ENCODE measurements at places on chromosomes 7 and 10.

DNA sequence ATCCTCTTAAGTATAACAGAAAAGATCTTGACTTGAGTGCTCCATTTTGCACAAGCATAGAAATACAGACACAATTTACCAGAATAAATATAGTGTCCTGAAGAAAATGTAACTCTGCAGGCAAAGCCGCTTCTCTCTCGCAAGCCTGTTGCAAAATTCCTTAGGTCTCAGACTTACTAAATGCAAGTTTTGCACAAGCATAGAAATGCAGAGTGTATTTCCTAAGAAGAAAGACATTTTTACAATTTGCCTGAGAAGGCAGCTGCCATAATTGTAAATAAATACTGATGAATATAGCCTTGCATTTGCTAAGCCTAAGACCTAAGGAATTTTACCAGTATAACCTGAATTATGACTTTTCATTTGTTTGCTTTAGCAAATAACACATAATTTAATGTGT, 67.1 kb downstream of the AGMO start:
- no peak for DNase-seq

DNA sequence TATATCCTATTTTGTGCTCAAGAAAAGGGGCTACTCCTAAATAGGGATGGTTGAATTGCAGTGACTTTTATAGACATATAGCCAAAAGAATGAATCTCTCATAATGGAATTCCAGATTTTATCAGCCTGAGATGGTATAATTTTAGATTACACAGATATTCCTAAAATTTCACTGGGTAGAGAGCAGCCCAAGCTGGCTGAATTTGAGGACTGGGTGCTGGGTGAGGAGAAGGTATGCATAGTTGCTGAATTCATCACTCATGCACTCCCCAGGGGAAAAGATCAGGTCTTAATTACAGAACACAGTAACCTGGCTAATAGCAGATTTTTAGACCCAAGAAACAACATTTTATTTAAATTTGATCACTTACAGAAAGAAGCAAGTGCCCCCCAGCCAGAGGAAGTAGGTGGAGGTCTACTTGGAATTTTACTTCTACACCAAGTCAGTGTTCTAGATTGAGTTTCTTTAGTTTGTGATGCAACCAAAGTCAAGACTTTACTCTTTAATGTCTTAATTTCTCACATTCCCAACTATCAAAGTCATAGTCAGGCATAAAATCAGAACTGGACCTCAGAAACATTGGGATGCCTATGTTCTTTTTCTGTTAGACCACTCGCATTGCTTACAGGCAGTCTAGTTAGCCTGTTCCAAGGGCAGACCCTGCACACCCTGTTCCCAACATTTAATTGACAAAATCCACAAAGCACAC, 337.4 kb upstream of the PODXL start:
- no peak for DNase-seq

DNA sequence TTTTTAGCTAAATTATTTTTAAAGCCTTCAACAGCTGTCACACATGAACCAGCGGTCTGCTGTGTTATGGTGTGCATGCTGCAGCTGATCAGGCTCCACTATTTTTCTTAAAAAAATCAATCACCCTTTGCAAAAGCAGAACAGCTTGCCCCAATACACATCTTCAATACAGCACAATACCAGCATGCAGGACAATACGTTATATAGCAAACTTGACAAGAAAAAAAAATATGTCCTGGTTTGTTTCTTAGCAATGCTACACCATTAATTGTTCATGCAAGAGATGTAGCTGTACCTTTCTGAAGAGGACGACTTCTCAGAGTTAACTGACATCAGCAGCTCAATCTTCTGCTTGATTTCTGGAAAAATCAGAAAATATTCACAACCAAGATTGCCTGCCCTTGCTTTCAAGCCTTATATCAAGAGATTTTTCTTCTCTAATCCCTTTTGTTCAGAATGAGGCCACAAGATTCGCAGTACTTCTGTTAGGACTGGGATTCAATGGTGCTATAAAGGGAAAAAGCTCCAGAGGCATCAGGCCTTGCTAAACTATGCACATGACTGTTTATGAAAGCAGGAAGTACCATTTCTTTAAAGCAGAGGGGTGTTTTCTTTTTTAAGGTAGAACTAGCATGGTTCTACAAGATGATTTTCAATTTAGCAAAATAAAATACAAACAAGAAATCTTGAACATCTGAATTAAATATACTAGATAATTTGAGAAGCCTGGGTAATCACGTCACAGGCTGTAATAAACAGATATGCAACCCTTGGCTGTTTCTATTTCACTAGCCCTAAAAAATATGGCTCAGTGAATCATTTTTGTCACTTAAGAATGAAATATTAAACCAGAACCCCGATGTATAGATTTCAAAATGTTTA, 120.0 kb downstream of the SRPK2 start:
- DNase-seq, result no peak

DNA sequence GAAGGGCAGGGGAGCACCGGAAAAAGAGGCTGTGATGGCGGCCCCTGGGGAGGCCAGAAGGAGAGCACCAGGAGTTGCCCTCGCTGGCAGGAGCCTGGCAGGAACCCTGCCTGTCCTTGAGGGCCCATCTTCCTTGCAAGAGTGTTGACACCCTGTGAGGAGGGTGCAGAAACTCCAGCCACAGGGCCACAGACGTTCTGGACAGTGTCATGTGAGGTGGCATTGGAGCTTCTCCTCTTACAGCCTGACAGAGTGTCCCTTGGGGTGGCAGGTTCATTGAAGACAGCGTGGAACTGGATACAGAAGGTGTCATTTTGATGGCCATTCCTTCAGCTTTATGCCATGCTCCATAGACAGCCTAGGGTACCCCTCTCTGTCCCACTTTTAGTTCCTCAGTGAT, 54.2 kb downstream of the RBM20 start:
- no peak for DNase-seq

- DNase-seq, result no peak
Observed at GRCh38 chr10:106712988-106713387, 451.5 kb downstream of the SORCS1 start.

- DNase-seq, result no peak
Observed at GRCh38 chr7:99843808-99844207, 16.0 kb downstream of the CYP3A43 start.

- DNase-seq, result peak; percentile 30
Observed at GRCh38 chr10:61452655-61453641, at the start of gene TMEM26. Gene TMEM26 (minus strand): TSS chr10:61453381. CDS start chr10:61453081, 300 bp downstream.

DNA sequence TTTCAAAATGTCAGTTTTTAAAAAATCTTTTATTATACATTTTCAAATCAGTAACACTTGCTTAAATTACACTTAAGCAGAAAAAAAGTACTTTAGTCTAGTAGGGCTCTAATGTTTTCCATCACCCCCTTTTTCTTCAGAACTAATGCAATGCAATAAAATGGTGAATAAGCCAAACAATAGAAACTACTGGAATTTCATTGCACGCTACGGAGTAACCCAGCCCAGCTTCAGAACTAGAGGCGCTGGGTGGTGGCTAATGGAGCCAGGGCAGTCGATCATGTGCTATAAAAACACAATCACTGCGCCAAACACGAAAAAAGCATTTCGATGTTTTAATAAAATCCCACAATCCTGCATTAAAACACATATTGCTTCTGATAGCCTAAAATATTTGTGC, 59.9 kb upstream of the ODAD2 start:
- DNase-seq, result no peak

- no peak for DNase-seq
Observed at GRCh38 chr10:73886661-73887293, 12.4 kb upstream of the CAMK2G start.

GRCh38 chr7:33702514-33703054, 202.8 kb upstream of the BMPER start:
- no peak for DNase-seq

DNA sequence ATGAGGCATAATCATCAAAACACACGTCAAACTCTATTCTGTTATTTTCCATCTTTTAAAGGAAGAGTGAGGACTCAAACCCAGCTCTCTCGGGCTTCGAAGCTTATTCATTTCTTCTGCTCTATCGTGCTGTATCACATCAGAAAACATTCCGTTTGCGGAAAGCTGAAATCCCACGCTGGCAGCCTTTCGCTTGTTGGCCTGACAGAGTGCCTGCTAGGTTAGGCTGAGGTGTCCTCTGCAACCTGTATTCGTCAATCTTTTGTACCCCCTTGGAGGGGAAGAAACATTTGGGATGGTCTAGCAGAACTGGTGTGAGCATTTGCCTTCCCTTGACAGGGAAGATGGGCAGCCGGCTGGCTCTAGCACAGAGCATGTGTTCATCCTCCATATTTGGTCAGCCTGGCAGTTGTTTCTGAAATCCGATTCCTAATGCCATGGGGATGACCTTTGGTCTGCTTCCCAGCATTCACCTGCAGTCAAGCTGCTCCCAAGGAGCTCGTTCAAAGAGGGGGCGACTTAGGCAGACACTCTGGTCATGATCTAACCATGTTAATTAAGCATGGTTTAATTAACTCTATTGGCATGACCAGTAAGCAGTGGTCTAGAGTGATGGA, 55.2 kb downstream of the TACC2 start:
- DNase-seq, result no peak

DNA sequence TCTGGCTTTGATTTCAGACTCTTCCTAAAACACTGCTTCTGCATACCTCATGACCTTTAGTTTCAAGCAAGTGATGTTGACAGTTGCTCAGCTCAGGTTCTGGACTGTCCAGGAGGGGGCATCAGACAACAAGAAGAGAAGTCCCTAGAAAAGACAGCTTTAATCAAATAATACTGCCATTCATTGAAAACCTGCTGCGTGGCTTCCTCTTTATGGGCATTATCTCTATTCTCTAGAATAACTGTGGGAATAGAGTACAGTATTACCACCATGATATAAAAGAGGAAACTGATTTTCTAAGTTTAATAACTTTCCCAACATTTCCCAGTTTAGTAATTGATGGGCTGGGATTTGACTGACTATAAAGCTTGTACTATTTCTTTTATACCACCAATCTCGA, 170.4 kb downstream of the SNX13 start:
- DNase-seq, result peak; percentile 47

GRCh38 chr7:28208506-28208905, 27.9 kb upstream of the JAZF1 start:
- no peak for DNase-seq

GRCh38 chr7:156438011-156438410, 202.6 kb upstream of the RNF32 start:
- no peak for DNase-seq

- DNase-seq, result no peak
Observed at GRCh38 chr7:114944745-114945625, 23.1 kb downstream of the MDFIC start.

DNA sequence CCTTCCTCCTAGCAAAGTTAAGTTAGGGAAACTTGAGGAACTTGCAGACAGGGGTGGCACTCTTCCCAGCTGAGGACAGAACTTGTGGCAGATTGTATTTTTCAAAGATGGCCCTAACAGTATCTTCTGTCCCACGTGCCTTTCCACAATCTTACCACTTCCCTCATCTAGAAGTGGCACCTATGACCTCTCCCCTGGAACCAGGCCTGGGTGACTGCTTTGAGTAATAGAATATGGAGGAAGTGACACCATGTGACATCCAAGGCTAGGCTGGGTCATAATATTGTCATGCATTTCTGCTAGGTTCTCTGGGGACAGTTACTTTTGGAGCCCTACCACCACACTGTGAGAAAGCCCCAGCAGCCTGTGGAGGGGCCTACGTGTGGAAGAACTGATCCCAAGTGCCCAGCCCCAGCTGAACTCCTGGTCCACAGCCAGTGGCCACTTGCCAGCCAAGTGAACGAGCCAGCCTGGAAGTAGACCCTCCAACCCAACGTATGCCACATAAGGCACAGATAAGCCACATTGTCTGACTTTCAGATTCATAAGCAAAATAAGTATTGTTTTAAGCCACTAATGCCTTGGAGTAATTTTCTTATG, 193.7 kb downstream of the PTPN20 start:
- DNase-seq, result no peak

- peak; percentile 50 for DNase-seq
Observed at GRCh38 chr7:522071-522950, 2.7 kb upstream of the PDGFA start.

DNA sequence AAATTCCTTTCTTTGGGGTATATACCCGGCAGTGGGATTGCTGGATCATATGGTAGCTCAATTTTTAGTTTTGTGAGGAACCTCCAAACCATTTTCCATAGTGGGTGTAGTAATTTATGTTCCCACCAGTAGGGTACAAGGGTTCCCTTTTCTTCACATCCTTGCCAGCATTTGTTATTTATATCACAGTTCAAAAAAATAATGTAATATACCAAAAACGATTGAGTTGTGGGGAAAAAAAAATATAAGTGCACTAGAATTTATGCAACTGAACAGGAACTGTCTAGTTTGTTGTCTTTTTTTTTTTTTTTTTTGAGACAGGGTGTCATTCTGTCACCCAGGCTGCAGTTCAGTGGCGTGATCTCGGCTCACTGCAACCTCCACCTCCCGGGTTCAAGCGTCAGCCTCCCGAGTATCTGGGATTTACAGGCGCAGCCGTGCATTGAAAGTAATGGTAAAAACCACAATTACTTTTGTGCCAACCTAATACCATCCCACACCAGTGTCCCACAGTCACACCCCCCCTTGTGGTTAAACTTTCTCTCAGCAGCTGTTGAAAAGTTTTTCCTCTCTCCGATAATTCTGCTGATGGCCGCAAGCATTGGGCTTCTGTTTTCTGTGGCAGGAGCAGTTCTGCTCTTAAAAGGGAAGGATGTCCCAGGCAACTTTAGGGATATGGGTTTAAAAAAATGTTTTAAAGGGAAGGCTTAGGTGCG, 6.8 kb upstream of the LAT2 start:
- no peak for DNase-seq

DNA sequence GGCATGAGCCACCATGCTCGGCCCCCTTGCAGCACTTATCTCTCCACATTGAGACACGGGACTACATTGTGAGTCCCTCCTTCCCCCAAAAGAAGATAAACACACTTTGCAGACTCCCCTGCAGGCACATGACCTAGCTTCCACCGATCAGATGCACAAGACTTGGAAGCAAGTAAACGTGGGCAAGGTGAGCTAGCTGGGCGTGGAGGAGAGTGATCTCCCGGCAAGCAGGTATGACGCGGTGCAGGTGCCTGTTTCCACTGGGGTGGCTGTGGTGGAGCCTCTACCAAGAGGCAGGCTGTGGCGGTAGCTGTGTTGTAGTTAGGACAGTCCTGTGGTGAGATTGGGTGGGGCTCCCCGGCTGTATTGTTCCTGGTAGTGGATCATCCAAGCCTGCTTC, 7.7 kb upstream of the COMTD1 start:
- peak; percentile 21 for DNase-seq

GRCh38 chr7:3037259-3037658, 6.4 kb downstream of the CARD11 start:
- DNase-seq, result no peak

- no peak for DNase-seq
Observed at GRCh38 chr10:98080494-98080893, 50.1 kb upstream of the CRTAC1 start.

- no peak for DNase-seq
Observed at GRCh38 chr10:77605466-77605865, 32.1 kb downstream of the KCNMA1 start.

GRCh38 chr10:112434988-112435619, 11.6 kb downstream of the ZDHHC6 start:
- DNase-seq, result no peak

Data from activated T-cell treated with anti-CD3 and anti-CD28 coated beads, Interleukin-2, amount 50 U/mL, for 24 hours (primary cell).